ENCODE measurements at places on chromosomes 4 and X.

GRCh38 chr4:3732076-3733028 is 33.8 kb upstream of the ADRA2C start:
- DNase-seq: no peak

DNA sequence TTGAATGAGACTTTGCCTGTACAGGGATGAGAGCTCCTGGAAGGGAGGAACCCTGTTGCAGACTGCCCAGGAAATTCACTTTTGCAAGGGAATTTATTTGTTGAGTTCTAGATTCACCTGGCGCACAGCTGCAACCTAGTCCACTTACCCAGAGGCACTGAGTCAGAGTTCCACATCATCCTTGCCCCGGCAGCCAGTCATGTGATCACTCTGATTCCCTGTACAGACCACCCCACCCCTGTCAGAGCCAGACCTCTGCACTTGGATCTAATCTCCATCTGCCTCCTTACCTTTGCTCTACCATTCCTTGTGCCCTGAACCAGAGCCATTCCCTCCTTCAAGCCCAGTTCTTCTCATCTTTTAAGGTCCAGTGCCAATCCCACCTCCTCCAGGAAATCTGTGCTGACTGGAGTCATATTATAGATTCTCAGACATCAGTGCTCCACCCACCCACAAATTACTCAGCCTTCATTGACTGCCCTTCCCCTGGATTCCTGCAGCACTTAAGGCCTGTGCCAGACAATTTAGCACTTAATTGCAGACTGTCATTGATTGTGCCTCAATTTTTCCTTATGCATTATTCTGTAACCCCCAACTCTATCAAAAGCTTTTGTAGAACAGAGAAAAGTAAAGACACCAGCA is 84.1 kb upstream of the MAGEA4 start:
- no peak for DNase-seq

DNA sequence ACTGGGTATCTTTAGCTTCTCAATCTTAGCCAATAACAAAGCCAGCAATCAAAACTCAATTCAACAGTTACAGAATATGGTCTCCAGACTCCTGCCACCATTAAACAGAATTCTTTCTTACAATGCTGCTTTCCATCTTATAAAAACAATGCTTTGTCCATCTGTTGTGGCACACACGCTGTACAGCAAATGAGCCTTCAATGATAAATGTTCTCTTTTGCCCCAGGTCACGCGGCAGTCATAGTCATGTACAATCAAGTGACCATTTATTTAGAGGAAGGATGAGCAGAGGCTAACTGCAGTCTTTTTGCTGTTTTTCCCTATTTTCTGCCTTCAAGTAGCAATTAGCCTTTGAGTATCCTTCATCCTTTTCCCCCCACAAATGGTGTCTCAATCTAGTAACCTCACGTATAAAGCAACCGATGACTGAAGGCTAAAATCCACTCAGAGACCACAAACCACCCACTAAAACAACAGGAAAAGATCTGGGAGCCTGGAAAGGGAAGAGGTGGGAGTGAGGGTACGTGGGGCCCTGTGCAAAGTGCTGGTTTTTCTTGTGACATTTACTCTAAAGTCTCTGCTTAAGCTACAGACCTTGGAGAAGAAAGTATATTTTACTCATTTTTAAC is 24.4 kb downstream of the TRIM2 start:
- no peak for DNase-seq

DNA sequence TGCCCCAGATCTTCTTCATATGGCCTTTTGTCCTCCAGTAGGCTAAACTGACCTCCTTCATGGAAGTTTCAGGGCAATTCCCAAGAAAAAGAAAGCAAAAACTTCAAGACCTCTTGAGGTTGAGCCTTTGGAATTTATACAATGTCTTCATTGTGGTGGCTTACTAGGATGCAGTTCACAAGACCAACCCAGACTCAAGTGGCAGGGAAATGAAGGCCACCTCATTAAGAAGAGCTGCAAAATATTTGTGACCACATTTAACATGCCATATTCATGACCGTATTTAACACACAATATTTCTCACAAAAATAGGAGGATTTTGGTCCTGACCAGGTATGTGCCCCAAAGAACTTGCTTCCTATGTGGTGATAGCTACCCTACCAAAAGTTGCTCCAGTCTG is 605.5 kb upstream of the PITX2 start:
- DNase-seq: no peak

- DNase-seq: no peak
Observed at GRCh38 chr4:108351791-108352190, 183.1 kb upstream of the LEF1 start.

DNA sequence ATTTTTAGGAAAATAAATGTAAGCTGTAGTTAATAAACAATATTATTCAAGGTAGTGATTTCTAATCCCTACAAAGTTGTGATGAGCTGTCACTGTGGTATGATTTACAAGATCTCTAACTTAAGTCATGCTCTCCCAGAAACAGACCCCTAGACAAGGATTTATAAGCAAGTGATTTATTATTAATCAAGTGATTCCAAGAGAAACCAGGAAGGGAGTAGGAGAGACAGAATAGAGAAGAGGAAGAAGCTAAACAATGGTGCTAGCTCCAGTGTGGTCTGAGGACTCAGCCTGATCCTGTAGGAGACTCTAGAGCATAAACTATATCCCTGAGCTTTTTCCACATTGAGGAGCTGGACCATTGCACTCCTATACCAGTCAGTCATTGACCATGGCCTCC is 73.1 kb downstream of the SYTL5 start:
- no peak for DNase-seq

GRCh38 chr4:29734343-29735213 is 985.6 kb upstream of the PCDH7 start:
- no peak for DNase-seq

- DNase-seq: no peak
Observed at GRCh38 chrX:125628435-125628834, 308.8 kb downstream of the TEX13C start.

GRCh38 chr4:83852085-83852451 is 316.2 kb downstream of the GPAT3 start:
- DNase-seq: peak; percentile 52

- no peak for DNase-seq
Observed at GRCh38 chrX:47196098-47196497, 2.5 kb downstream of the UBA1 start.

DNA sequence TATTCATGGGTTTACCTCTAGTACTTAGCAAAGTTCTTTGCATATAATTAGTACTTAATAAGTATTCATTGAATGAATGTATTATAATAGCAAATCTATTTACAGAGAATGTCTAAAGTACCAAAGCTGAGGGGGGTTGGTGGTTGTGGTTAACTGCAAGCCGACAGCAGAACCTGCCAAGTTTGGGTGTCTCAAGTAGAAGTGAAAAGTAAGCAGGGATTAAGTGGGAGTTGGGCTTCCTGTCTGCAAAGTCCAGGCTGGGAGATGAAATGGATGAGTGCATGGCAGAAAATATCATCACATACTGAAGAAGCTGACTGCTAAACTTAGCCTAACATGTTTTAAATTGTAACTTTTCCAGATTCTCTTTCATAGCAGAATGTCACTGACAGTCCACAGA is 169.6 kb downstream of the CAMK2D start:
- DNase-seq: no peak

DNA sequence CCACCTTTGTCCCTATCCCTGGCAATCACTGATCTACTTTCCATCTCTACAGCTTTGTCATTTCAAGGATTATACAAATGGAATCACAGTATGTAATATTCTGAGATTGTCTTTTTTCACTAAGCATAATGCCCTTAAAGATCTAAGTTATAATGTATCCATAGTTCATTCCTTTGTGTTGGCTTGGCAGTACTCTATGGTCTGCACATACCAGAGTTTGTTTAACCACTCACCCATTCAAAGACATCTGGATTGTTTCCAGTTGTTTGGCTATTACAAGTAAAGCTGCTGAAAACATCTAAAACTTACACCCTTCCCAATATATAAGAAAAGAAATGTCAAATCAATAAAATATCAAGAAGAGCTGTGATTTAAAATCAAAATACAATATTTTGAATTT is 26.0 kb upstream of the AWAT1 start:
- no peak for DNase-seq

DNA sequence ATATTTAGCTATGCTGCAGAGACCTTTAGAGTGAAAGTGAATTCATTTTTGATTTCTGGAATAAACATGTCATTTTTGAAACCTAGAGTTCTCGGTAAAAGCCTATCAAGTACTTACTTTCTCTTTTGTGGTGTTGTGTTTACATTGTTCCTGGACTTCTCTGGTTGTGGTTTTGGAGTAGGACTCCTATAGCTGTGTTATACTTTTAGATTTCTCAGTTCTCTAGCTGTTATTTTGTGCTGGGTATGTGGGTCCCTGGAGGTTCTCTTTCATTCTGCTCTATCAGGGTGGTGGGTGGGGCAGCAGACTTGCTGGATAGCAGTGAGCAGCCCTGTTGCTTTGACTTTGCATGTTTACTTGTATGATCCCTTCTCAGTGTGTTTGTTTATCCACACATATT is 25.6 kb upstream of the MSMO1 start:
- no peak for DNase-seq

Measured in AG04450 (cell line).